ENCODE measurements at places on chromosomes 13 and 19.
A peak's percentile ranks its signal among the peaks of the same experiment; 100 is the strongest.

DNA sequence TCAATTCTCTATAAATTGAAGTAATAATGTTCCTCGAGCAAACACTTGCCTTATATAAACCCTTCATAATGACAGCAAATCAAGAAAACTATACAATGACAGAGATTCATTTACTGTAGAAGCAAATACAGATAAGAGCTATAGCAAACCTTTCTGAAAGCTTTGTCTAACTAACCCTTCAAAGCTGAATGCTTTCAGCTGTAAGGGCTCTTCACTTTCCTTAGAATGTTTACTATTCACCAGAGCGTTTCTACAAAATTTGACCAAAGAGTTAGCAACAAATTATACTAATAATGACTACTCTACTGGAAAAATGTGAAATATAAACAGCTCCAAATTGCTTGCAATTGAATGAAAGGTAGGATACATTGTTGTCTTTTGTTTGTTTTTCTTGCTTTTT lies 218.1 kb downstream of the SLITRK5 start:
- DNase-seq, result no peak

- no peak for DNase-seq
These were observed 54.5 kb downstream of the UNC13A start for GRCh38 chr19:17633700-17634099.

DNA sequence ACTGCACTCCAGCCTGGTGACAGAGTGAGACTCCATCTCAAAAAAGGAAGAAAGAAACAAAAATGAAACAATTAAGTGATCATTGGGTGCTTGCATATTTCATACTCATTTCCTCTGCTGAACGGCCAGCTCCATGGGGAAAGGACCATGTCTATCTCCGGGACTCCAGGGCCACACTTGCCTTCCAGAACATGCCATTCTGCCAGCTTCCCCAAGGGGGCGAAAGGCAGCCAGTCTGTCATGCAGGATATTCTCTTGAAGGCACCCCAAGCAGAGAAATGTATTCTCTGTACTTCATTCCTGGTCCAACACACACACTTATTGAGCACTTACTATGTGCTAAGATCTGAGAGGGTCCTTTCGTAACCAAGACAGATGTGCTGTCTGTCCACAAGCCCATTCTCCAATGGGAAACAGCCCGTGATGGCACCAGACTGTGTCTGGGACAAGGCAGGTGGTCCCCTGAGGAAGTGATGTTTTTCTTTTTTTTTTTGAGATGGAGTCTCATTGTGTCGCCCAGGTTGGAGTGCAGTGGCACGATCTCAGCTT lies 10.2 kb upstream of the CARM1 start:
- DNase-seq, result peak; percentile 51

DNA sequence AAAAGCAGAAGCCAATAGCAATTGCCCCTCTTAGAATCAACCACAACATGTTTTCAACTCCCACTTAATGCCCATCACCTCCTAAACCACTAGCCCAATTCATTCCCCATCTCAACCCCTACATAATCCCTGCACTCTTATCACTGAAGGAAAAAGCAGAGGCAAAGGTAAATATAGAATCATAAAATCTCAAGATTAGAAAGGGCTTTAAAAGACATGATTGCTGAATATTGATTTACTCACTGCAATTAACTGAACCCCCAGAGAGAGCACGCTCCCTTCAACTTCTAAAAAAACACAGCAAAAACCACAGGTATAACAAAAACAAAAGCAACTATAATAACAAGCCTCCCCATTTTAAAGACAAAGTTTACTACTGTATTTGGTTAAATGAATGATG lies 15.1 kb upstream of the POU4F1 start:
- DNase-seq, result no peak

DNA sequence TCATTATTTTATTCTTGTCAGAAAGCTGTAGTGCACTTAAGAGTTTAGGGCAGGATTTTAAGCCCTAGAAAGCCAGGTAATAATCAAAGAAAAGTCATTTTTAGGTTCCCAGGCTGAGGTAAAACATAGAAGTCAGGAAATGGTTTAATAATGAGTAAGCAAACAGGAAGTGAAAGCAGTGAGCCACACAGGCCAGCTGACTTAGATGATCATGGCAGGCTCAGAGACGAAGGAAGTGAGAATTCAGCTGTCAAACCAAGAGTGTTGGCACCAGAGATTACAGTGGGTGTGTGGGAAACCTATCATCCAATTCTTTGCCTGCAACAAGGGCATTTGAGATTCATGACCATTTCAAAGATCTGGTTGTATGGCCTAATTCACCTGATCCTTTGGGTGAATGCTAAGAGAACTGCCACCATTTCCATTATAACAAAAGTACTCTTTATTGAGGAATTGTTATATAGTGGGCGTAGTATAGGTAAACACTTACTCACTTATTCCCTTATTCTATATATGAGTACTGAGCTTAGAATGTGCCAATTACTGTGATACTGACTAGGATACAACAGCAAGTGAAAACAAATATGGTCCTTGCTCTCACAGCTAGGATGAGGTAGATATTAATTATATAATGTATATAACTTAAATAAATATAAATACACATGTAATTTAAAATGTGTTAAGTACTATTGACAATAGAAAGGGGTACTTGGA lies 103.7 kb upstream of the EDNRB start:
- DNase-seq, result peak; percentile 55

GRCh38 chr13:44118881-44119280 lies 239.2 kb downstream of the LACC1 start:
- DNase-seq, result no peak

- no peak for DNase-seq
These were observed 65.5 kb upstream of the SIAH3 start for GRCh38 chr13:45917019-45917418.

GRCh38 chr19:12796146-12797071 lies 5.1 kb downstream of the JUNB start:
- peak; percentile 75 for DNase-seq

DNA sequence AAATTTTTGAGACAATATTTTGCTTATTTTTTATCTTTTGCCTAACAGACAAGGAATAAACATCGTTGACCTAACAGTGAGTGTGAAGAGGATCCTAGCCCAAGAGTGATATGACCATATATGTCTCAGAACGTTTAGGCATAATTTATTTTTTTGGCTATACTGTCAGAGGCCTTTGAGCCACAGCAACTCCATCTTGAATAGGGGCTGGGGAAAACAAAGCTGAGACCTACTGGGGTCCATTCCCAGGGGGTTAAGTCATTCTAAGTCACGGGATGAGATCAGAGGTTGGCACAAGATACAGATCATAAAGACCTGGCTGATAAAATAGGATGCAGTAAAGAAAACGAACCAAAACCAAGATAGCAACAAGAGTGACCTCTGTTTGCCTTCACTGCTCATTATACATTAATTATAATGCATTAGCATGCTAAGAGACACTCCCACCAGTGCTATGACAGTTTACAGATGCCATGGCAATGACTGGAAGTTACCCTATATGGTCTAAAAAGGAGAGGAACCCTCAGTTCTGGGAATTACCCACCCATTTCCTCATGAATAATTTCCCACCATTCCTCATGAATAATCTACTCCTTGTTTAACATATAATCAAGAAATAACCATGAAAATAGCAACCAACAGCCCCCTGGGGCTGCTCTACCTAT lies 510.9 kb upstream of the PCDH9 start:
- no peak for DNase-seq

DNA sequence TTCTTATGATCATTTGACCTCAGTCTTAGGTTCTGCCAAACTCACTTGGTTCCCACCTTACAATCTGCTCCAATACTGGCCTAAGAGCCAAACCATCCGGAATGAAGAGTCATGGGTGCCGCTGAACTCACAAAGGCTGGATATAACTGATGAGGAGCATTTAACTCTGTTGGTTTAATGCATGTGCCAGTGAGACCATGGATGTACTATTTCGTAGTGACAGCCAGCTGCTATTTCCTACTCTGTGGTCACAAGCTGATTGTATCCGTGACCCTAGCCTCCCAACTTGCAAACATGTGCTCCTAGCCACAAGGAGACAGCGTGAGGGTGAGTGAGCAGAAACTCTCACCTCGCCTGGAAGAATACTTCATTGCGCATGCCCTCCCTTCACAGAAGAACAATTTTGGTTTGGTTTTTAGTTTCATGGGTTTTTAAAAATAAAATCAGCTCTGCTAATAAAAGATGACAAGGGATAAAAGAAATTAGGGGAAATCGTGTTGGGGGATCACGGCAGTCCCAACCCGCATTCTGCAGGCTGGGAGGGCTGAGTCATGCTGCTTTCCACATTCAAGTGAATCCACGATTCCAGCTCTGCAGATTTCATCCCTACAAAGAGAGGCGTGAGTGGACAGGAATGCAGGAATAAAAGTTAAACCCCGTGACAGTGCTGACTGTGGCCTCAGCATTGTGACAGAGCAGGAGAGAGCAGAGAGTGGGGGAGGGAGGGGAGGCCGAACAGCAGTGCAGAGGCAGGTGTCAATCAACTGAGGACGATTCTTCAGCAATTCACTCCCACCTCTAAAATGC lies 66.8 kb upstream of the RAP2A start:
- no peak for DNase-seq

GRCh38 chr13:108508263-108508662 lies 121.1 kb upstream of the MYO16 start:
- no peak for DNase-seq

DNA sequence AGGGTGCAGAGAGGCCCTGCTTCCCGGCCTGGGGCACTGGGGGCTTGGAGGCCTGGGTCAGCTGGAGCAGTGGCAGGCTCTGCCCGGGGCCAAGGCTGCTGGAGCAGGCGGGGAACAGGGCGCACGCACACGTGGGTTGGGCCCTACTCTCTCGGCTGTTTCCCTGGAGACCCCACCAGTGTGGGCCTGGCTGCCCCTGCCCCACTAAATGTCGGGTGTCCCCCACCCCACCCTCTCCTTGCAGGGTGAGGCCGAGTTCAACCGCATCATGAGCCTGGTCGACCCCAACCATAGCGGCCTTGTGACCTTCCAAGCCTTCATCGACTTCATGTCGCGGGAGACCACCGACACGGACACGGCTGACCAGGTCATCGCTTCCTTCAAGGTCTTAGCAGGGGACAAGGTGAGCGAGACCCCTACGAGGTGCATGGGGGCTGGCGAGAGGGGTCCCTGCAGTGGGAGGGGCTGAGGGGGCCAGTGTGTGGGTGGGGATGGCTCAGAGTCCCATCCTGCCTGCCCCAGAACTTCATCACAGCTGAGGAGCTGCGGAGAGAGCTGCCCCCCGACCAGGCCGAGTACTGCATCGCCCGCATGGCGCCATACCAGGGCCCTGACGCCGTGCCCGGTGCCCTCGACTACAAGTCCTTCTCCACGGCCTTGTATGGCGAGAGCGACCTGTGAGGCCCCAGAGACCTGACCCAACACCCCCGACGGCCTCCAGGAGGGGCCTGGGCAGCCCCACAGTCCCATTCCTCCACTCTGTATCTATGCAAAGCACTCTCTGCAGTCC lies 15.3 kb downstream of the CAPN12 start:
- DNase-seq, result no peak

GRCh38 chr19:42172261-42172660 lies 40.0 kb upstream of the POU2F2 start:
- no peak for DNase-seq

GRCh38 chr19:34172661-34173192 lies 423 bp downstream of the LSM14A start:
- DNase-seq, result no peak

DNA sequence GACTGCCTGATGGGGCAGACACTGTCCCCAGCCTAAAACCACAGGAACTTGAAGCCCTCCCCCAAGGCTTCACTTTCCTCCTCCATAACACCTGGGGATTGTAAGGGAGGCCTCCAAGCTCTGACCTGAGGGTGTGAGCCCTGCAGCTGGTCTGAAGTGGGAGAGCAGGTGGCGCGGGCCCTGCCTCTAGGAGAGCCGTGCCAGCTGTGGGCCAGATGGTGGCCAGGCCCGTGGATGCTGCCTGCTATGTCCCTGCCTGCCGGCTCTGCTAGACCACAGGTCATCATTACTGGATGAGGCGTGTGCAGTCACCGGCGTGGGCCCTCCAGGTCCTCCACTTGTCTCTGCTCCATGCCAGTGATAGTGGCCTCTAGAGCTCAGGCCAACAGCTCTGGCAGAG lies 3.5 kb upstream of the KLHL26 start:
- DNase-seq, result no peak

Data from CD4-positive, alpha-beta T cell treated with Interferon gamma for 1 hour (primary cell).